ENCODE measurements at places on chromosomes 3 and 15.

- DNase-seq = no peak
These were observed 24.3 kb downstream of the ZDHHC19 start for GRCh38 chr3:196186651-196187573.

DNA sequence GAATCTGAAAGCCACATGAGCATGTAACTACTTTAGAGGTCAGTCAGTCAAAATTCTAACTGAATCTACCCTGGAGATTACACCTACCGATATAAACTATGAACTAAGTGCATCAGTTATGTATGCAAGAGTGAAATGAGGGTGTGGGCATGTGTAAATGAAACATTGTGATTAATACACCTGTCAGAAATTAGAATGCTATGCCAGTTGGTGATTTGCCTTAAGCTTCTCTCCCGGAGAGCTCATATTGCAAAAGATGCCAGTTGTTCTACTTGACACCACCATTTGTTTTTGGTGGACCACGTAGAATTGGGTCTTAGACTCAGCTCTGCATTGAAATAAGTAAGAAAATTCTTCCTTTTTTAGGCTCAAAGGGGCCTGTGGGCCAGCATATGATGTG lies 91.0 kb upstream of the KBTBD8 start:
- no peak for DNase-seq

- no peak for DNase-seq
These were observed 2.8 kb downstream of the FYCO1 start for GRCh38 chr3:45992821-45993221.

- no peak for DNase-seq
These were observed 35.6 kb downstream of the TBC1D2B start for GRCh38 chr15:78041946-78042345.

DNA sequence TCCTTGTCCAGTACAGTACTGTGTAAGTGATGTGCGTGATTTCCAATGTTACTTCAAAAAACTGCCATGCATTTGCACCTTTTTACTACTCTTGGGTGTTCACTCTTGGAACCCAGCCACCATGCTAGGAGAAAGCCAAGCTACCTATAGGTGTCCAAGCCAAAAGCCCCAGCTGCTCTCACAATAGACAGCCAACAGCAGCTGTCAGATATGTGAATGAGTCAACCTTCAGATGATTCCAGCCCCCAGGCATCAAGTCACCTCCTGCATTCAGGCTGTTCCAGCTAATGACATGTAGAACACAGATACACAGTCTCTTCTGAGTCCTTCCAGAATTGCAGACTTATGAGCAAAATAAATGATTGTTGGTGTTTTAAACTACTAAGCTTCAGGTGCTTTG lies 417.7 kb upstream of the TGFBR2 start:
- peak; percentile 22 for DNase-seq

DNA sequence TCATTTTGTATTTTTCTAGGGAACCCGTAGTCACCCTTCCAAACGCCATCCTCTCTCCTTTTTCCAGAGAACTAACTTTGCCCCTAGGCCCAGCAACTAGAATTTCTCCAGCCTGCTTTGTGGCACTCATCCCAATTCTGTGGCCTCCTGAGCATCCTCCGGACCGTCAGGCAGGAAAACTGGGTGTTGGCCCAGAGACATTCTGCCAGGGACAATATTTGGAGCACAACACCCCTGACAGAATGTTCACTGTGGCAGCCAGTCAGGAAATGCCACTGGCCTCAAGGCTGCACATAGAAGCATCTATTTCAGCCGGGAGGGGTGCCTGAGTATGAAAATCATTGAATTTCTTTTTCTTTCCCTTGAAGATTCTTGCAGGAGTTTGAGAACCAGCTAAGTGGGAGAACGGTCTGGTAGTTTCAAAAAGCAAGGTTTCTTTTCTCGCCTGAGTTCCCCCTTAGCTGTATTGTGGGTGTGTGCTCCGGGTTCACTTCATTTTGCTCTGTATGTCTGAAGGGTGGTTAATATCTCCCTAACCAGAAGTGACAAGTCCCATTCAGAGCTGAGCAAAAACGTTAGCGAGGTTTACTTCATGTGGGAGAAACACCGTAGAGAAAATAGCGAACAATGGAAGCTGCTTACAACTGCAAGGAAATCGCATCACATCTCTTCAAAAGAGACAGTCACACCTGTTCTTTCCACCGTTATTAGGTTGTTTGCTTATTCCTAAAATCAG lies 108.1 kb upstream of the TPM1 start:
- DNase-seq = no peak

- DNase-seq = no peak
These were observed 165.0 kb downstream of the MEX3B start for GRCh38 chr15:81880833-81881232.

DNA sequence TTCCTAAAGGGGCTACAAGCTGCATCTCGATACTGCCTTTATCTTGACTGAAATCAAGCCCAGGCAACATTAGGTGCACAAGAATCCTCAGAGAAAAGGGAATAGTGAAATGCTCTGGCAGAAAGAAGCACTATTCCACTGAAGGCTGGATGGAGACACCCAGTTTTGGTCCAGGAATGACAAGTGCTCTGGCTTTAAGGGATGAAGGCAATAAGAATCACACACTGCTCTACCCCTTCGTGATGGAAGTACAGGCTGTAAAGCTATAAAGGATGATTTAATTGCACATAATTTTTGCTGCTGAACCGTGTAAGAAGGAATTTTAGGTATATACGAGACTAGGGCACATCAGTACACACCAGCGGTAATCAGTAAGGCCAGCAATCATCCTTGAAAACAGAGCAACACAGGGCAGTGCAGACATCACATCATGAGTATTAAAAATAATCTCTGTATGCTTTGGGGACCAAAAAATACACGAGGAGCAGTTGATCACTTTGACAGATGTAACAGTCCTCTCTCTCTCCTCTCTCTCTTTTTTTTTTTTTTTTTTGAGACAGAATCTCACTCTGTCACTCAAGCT lies 414.6 kb upstream of the TBL1XR1 start:
- DNase-seq = no peak

DNA sequence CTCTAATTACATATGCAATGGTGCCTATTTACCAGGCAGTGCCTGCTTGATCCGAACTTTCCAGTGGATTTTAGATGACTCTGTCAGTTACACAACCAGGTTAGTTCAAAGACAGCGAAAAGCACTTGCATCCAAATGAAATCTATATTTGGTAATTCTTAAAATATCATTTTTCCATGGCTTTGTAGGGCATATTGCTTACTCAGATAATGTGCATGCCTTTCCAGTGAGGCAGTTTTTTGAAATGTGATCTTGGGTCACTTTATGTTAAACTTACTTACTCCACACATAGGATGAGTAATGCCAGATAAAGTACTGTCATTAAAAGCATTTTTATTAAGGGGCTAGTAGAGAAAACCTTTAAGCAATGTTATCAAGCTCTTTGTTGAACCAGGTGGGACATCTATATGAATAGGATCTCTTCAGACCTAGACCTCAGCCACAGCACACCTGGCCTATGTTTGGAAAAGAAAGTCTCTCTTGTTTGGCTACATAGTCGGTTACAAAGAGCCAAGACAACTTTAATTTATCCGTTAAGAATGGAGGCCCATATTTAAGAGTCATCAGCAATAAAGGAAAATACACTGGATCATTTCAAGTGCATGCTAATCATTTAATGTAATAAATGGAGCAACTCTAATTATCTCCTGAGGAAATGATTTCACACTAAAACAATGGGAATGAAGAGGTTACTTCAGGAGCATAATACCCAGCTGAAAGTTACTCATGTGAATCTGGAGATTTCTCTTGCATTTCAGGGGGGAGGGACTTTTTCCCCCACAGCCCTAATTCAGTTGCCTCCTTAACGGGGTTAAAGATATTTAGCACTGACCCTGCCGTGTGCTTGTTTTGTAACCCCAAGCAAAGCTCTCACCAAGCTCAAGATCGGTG lies 56.3 kb upstream of the TMCO5A start:
- DNase-seq = no peak

DNA sequence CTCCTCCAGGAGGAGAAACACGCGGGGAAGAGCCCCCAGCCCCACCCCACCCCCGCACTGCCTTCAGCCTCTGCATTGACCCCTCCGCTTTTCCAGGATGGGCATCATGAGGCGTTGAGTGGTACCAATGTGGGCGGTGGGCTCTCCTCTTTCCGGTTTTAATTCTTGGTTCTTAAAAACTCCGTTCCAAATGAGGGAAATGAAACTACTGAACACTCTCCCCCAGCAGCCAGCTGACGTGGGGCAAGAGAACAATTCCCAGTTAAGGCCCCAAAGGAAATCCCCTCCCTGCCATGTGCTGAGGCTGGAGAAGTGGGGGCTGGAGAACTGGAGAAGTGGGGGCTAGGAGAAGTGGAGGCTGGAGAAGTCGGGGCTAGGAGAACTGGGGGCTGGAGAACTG lies 5.3 kb upstream of the NRROS start:
- no peak for DNase-seq

DNA sequence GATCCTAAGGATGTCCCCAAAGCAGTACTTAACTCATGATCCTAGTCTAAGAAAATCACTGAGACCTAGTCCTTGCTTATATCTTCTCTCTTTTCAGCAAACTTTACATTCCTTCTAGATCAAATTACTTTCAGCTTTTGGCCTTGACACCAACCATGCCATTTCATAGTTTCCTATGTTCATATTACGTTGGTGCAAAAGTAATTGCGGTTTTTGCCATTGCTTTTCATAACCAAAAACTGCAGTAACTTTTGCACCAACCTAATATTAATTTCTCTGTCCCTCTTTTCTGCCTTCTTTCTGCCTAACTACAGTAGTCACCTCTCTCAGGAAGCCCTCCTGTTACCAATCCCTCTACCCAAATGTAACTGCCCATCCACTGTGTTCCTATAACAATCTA lies 36.8 kb downstream of the CCDC191 start:
- no peak for DNase-seq

- no peak for DNase-seq
These were observed 145.7 kb upstream of the MEIS2 start for GRCh38 chr15:37246065-37246464.

- DNase-seq = no peak
These were observed 494.4 kb upstream of the TPRG1 start for GRCh38 chr3:188677344-188677743.

GRCh38 chr15:88987591-88987933 lies 74.4 kb upstream of the MFGE8 start:
- DNase-seq = no peak

GRCh38 chr15:31427411-31427810 lies 100.8 kb downstream of the KLF13 start:
- DNase-seq = no peak

- DNase-seq = no peak
These were observed 44.3 kb downstream of the PXYLP1 start for GRCh38 chr3:141275973-141276372.

GRCh38 chr3:76043746-76044145 lies 258.4 kb upstream of the ZNF717 start:
- no peak for DNase-seq

DNA sequence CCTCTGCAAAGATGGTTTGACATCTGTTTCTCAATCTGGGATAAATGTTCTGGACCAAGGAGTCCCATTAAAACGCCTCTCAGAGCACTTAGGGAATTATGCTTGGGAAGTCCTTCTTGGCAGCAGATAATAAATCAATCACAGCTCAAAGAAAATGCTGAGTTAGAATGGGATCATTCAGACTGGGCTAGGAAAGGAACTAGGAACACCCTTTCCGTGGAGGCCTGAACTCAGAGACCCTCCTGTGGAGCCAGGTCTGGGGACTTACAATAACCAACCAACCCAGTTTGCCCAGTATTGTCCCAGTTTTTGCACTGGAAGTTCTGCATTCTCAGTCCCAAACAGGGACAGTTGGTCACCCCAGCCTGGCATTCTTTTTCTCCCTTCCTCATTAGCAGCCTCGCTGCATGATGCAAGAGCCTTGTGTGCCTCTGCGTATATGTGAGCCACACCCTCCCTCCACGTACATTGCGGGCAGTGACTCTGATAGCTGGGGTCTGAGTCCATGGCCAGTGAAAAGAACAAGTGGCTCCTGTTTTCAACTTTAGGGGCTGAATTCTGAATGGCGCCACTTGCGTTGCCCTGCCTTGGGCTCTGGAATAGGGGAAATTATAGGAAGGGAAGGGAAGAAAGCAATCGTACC lies 88.7 kb downstream of the SEMA5B start:
- DNase-seq = no peak

DNA sequence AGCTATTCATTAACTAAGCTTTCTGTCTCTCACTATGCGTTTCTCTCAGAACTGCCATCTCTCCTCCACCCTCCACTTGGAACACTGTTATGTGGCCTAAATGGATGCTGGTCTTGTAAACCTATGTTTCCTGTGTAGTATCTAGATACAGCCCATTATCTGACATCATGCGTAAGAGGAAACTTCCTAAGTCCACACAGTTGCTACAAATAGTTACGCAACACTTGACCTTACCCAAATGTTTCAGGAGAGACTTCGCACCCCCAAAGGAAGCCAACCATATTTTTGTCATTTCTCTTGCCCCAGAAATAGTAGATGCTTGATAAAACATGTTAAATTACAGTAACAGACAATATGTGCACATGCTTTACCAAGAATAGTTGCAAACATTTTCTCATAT lies 87.2 kb upstream of the TPRG1 start:
- DNase-seq = no peak

- peak; percentile 80 for DNase-seq
These were observed 78.1 kb upstream of the RNF7 start for GRCh38 chr3:141659821-141660613.

DNA sequence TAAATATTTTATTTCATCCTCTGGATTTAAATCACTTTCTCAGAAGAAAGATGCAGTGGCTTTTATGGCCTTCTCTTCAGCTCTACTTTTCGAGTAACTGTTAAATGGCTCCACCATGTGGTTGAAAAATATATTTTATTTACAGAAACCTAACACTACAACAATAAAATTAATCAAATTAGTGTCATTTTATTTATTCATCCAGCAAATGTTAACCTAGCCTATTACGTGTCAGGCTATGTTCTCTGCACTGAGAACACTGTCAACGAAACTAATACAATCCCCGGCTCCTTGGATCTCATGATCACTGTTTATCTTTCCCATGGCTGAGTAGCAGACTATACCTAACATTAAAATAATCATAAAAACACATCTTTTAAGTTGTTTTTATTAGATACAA lies 148.0 kb upstream of the OSTN start:
- no peak for DNase-seq

GRCh38 chr15:69098771-69099170 lies 61.7 kb upstream of the GLCE start:
- no peak for DNase-seq

- no peak for DNase-seq
These were observed at the start of gene SCG5 for GRCh38 chr15:32641517-32642059. TSS of gene SCG5 (plus strand) at chr15:32641710. CDS start at chr15:32643593, 1,883 bp downstream.

- no peak for DNase-seq
These were observed 13.3 kb upstream of the LMAN1L start for GRCh38 chr15:74799255-74799855.

DNA sequence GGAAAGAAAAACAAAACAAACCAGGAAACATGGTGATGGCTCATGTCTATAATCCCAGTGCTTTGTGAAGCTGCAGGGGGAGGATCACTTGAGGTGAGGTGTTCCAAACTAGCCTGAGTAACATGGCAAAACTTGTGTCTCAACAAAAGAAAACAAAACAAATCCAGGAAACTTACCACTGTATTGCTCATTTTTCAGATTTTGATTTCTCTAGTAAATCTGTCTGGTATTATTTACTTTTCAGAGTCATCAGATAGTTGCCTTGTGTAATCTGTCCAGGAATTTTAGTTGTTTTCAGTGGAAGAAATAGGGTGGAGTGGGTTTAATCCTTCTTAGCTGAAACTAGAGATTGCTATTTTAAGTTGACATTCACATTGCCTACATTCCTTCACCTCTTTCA lies 91.8 kb upstream of the ALCAM start:
- no peak for DNase-seq

- peak; percentile 92 for DNase-seq
These were observed at the start of gene STT3B for GRCh38 chr3:31532587-31533168. TSS of gene STT3B (plus strand) at chr3:31532925. CDS start at chr3:31532999, 74 bp downstream.

GRCh38 chr15:71374607-71375352 lies 259.5 kb downstream of the THSD4 start:
- no peak for DNase-seq

- DNase-seq = no peak
These were observed 90.6 kb downstream of the SEMA5B start for GRCh38 chr3:122936986-122937385.

Data from left ventricle myocardium superior (tissue), 1 donor.